Neural crest cell (in vitro differentiated cells): ENCODE measurements at places on chromosomes 16 and 17.

DNA sequence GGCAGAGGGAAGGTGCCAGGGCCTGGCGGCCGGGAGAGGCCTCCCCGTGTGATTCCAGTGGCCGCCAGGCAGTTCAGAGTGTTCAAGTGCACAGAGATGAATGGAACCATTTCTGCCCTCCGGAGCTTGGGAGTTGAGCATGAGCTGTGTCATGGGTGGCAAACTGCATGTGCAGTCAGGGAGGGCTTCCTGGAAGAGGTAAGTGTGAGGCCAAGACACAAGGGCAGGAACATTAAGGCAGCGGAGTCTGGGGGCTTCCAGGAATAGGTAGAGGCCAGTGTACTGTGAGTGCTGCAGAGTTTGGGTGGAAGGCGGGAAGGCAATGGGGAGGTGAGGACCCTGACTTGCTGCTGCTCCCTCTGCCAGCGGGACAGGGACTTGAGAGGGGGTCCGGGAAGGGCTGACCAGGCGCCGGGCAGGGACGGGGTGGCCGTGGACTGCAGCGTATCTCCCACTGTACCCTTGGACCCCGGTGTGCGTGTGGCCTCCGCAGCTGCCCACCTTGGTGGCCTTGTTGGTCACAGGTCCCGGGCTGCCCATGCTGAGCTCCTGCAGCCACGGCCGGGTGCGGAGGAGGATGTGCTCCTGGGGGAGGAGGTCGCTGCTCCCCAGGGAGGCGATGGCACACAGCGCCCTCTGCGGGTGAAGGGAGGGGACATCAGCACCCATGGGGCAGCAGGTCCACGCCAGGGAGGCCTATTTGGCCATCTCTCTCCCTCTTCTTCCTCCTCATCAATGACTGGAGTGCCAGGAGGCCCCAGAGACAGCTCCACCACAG lies 7.5 kb upstream of the CEP131 start:
- no peak for DNase-seq

GRCh38 chr17:732067-732901 lies at the start of gene TLCD3A:
TLCD3A (plus strand) TSS chr17:732596; CDS start chr17:732648, 52 bp downstream.
- DNase-seq = peak; percentile 48

DNA sequence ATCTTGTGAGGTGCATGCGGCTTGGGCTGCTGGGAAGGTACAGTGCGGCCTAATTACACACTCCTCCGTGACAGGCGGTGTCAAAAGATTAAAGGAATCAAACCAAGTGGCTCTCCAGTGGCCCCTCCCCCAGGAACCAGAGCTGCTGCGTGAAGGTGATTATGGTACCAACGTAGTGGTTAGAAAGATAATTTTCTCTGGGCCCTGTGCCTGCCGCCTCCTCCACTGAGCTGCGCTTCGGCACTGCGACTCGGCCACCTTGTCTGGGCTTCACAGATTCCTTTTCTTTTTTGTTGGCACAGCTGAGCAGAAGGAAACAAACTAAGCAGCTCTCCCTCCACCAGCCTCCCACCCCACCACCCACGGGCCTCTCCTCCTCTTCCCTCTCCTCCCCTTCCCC lies 113.2 kb upstream of the SDK2 start:
- DNase-seq = no peak

GRCh38 chr16:84851192-84852127 lies 31.7 kb downstream of the CRISPLD2 start:
- no peak for DNase-seq
